ENCODE measurements at places on chromosomes 2 and 18.

- DNase-seq: no peak
Measured at GRCh38 chr18:37577051-37577611, 11.5 kb upstream of the CELF4 start.

GRCh38 chr2:170831115-170831514, 14.4 kb downstream of the GAD1 start:
- no peak for DNase-seq

- DNase-seq: no peak
Measured at GRCh38 chr18:60965856-60966255, 367.4 kb upstream of the CDH20 start.

GRCh38 chr18:59621027-59621426, 76.2 kb downstream of the CCBE1 start:
- DNase-seq: no peak

GRCh38 chr2:70019096-70019495, 57.7 kb upstream of the ASPRV1 start:
- no peak for DNase-seq

DNA sequence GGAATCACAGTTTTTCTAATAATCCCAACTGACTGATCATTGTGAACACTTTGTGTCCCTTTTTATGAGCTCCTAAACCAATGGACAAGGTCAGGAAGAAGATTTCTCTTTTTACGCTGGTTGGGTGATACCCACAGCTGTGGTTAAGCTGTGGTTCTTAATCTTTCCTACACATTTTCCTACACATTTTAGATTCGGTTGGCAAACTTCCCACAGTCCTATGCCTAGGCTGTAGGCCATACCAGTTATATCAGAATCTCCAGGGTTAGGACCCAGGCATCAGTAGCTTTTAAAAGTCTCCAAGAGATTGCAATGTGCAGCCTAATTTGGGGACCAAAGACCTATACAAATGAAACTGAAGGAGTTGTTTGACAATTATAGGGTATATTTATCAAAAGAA, 203.0 kb downstream of the SP3 start:
- no peak for DNase-seq

DNA sequence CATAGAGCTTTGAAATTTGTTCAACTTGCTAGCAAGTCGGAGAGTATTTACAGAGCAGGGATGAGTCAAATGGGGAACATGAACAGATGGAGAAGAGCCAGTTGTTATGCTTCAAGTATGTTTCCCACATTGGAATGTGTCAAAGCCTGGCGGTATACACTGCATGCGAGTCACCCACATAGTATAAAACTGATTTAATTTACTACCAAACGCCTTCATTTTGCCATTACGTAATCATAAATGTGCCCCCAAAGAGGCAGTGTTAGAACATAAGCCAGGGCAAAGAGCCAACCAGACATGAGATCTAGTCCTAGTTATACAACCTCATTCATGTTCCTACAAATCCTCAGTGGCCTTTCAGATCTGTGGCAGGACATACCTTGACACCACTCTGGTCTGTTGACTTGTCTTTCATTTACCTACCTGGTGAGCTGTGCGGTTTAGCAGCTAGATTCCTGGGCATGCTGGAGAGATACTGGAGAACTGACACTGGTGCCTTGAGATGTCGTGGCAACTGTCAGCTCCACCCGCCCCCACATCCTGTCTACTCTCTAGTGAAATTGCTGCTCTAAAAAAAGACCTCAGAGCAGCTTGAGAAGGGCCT, 21.7 kb upstream of the NRP2 start:
- no peak for DNase-seq

DNA sequence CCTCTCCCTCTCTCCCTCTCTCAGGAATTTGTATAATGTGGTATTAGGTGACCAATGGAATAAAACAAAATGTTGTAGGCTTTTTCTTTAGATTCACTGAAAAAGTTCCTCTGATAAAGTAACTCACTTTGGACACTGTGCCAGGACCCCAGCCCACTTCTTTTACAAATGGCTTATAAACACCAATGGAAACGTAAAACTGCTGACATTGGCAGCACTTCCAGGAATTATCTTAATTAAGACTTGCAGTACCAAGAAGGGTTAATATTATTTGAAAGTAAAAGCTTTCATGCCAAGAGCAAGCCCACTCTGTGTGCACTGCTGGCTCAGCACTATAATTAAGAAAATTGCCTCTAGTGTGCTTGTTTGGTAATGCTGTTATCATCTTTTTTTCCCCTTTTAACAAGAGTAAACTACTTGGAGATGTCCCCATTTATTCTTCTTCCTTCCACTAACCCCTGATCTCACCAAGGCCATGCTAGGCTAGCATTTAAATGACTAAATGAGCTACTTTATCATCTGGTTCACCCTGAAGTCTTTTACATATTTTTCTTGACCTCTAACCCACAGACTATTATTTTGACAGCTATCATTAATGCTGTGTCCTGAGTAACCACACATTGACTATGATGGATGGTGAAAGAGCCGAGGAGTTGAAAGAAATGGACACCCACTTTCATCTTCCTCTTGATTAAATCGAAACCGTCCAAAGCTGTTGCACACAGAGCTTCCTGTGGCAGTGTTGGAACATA, 232.2 kb upstream of the ETAA1 start:
- no peak for DNase-seq

GRCh38 chr2:27587025-27587424, 4.2 kb downstream of the ZNF512 start:
- no peak for DNase-seq

DNA sequence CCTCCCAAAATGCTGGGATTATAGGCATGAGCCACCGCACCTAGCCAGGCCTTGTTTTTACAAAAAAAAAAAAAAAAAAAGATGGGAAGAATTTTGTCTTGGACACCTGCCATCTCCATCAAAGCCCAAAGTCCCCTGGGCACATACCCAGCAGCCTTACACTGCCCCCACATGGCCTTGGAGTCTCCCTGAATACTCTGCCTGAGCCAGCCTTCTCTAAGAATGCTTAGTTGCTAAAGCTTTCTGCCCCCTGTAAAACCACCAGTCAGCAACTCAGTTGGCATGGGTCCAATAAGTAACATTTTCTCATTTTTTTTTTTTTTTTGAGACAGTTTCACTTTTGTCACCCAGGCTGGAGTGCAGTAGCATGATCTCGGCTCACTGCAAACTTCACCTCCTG, 40.6 kb downstream of the SPC25 start:
- no peak for DNase-seq

DNA sequence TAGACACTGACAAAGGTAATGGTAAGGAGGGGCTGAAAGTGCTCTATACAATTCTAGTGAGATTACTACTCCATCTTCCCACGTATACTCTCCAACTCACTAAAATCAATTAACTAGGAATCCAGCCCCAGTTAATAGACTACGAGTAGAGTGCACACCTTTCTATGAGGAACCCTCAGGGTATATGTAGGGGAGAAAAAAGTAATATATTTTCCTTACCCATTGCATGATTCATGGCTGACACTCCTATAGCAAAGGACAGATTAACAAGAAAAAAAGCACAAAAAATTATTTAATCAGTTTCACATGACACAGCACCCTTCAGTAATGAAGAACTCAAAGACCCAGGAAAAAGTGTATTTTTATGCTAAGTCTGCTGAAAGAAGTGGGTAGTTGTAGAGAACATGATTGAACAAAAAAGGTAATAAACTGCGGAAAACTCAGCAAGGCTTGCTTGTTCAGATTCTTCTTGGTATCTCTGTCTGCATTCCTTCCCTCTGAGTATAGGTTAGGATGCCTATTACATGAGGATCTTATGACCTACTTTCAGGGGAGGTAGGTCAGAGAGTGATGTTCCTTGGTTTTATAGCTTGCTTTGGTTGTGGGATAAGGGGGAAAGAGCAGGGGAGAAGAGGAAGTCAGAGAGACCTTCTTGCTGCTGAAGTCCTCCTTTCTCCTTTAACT, 342.0 kb upstream of the DLGAP1 start:
- no peak for DNase-seq

- DNase-seq: no peak
Measured at GRCh38 chr2:59920961-59921360, 632.5 kb downstream of the BCL11A start.

DNA sequence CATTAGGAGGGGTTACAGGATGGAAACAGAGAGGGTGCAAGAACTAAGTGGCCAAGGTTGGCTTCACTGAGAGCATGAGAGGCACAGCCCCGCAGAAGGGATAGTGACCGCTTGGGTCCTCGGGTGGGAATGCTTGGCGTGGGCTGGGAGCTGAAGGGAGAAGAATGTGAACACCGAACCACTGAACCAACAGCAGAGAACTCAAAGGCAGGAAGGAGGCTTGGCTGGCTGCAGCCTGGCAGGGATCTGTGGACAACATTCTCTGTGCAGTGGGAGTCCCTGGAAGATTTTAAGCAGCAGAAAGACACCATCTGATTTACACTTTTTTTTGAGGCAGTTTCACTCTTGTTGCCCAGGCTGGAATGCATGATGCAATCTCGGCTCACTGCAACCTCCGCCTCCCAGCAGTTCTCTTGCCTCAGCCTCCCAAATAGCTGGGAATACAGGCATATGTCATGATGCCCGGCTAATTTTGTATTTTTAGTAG, 33.9 kb downstream of the SOWAHC start:
- no peak for DNase-seq

DNA sequence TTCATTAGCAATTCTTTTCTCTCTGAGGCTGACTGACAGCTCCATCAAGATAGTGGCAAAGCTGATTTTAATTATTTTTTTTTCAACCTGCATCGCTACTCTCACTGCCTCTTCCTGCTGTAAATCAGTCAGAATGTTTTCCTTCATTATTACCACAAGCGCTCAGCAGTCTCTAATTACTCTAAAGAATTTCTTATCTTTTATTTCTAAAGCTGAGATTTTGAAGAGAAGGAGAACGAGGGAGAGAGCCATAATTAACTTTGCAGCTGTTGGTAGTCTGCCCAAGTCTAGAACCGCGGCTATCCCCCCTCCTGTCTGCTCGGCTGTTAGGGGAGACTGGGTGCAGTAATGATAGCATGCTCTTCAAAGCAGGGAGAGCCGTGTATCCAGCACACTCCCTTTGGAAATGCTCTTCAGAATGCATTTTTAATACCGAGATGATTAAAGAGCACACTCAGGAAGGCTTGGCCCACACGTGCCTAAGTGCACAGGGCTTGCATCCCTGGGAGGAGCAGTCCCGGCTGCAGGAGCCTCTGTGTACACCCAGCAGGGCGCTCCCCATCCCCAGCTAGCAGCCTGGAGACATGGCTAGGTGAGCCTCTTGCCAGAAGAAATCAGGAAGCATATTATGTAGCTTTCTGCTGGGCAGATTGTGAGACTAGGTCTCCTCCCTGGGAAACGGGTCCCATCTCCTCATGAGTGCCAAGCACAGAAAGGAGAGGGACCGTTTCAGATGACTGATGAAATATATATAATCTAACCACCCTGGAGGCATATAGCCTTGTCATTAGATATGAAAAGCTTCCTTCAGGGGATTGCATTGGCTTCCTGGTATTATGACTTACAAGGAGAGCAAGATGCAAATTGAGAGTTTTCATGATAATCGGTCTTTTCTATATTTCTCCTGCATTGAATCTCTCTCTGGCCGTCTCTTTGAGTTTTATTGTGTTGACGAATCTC, 555.2 kb downstream of the CMPK2 start:
- no peak for DNase-seq

- no peak for DNase-seq
Measured at GRCh38 chr2:12714391-12715221, 2.1 kb upstream of the TRIB2 start.

Data from stimulated activated CD8-positive, alpha-beta memory T cell treated with anti-CD3 and anti-CD28 coated beads, Interleukin-4, amount 100 ng/mL, for 1 hour (primary cell).